ENCODE measurements at places on chromosomes 16 and 17. TPM values are rescaled to one million over a fixed set of nuclear protein-coding genes. Genes with fewer than 3 reads are reported as not detected.

- DNase-seq = no peak
Measured at GRCh38 chr17:66354981-66355380, 52.6 kb downstream of the PRKCA start.

DNA sequence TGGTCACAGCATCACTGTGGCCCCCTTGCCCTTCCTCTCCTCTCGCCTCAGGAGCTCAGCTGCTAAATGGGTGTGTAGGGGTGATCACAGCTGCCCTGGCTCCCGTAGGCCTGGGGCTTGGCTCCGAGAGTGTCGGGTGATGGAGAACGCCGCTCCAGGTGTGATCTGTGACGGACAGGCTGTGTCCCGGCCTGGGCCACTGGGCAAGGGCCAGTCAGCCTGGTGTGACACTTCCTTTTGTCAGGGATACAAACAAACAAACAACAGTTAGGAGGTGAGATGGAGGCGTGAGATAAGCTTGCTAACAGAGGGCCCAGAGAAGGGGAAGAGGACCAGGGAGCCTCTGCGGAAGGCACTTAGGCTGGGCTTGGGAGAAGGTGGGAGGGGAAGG is 2.0 kb downstream of the ADGRG1 start:
- DNase-seq = no peak

GRCh38 chr17:40373324-40373723 is 8.8 kb upstream of the GJD3 start:
- no peak for DNase-seq

- no peak for DNase-seq
Measured at GRCh38 chr17:522919-523318, 170.3 kb upstream of the RPH3AL start.

DNA sequence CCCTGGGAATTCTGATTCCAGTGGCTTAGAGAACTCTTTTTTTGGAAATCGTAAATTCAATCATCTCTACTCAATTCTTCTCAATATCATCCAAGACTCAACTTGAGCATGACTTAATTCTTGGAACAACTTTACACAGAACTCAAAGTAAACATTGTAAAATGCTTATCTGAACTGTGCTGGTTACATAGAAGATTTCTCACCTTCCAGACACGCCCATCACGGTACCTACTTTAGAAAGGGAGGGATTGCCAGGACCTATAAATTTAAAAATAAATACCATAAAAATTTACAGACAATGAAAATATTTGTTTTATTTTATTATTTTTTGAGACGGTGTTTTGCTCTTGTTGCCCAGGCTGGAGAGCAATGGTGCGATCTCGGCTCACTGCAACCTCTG is 26.5 kb downstream of the MAP1LC3B start:
- no peak for DNase-seq

Gene OSBPL7
- total RNA-seq = 13.9 TPM

Gene ABCA8
- 164 TPM for total RNA-seq

Gene PDPR
- total RNA-seq = 18.0 TPM

All from omental fat pad (tissue), 4 donors.